Hematopoietic multipotent progenitor cell (in vitro differentiated cells): ENCODE measurements at places on chromosomes 7 and 10. TPM values are rescaled to one million over a fixed set of nuclear protein-coding genes. Genes with fewer than 3 reads are reported as not detected.

Gene IGFBP1
- under 0.01 TPM for total RNA-seq

- no peak for DNase-seq
These were observed 95.8 kb upstream of the COL1A2 start for GRCh38 chr7:94298943-94299342.

DNA sequence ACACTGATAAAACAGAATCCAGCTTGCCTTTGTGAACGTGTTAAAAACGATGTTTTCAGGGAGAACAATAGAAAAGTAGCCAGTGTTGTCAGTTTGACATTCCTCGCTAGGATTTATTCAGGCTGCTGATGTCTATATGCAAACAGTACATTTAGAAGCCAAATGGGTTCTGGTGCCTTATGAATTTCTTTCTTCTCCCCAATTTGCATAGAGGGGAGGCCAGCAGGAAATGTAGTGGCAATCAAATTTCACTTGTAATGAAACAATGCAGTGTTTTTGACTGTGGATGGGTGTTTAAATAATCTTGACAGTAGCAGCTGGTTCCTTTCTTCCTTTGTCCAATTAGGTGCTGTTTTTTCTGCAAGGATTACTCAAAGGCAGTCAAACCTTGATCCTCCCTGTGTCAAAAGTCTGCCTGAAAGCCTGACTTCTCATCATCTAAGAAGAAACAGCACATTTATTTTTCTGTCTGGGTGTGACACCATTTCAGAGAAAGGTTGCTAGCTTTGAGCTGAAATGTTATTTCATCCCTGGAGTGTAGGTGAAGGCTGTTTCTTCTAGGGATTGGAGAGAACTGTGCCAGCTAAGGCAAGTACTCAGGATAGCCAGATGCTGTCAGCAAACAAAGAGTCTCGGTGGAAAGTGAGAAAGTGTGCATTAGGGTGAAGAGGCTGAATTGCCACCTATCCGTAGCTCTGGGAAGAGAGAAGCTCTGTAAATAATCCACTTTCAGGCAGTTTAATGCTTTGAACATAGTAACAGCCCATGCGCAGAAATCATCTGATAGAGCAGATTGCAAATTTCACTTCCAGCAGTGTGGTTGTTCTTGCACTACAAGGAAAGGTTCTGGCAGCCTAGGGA lies 36.6 kb upstream of the ZNRF2 start:
- DNase-seq: no peak

DNA sequence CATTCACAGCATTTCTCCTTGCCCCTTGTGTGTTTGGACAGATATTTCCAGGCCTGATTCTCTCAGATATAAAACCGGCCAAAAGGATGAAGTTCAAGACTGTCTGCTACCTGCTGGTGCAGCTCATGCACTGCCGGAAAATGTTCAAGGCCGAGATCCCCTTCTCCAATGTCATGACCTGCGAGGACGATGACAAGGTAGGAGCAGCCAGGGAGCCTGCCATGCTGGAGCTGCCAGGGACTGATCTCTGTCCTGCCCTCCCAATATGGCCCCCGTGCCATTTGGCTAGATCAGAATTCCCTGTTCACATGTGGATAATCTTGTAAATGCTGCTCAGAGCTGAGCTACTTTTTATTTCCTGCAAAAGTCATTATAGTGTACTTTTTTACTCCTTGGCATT lies 87.8 kb downstream of the ADCY1 start:
- no peak for DNase-seq

Gene NPY4R
- under 0.01 TPM for total RNA-seq

Gene TDRD1
- total RNA-seq: 0.27 TPM

Gene CUZD1
- 0.54 TPM for total RNA-seq

Gene PTF1A
- total RNA-seq: not detected

Gene HECW1
- not detected for total RNA-seq

DNA sequence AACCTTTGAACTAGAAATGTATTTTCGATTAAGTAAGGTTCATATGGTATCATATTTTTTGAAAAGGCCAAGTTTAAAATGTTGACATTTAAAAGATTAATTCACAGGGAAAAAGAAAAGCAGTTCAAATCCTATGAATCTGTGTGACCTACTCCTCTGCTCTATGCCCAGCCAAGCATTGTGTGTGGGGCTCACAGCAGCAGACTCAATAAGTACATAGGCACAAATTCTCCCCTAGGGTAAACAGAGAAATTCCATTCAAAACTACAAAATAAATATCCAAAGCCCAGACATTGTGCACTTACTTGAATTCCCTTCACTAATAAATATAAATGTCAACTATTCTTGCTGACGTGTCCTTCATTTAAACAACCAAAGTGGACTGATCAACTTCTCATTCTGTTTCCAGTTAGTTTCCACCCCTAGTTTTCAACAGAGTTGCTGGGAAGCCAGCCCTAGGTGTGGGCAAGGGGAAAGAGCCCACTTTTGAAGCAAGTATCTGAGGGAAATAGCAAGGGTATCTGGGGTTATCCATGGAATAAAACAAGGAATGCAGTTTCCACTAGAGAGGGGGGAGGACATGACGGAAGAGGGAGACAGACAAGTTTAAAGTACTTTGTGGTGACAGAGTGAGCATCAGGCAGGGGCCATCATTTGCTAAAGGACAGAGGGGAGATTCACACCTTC lies 533.3 kb downstream of the SORCS1 start:
- no peak for DNase-seq

GRCh38 chr10:11434324-11434723 lies 177.1 kb downstream of the USP6NL start:
- DNase-seq: no peak

DNA sequence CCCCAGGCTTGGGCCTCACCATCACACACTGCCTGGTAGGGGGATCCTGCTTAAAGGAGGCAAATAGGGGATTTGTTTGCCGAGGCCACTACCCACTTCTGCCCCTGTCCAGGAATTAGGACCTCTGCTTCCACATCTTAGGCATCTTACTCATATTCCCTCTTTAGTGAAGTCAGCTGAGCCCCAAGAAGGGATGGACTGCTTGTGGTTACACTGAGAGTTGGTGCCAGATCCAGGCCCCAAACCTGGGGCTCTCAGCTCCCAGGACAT lies 1.6 kb upstream of the GPRIN2 start:
- no peak for DNase-seq

DNA sequence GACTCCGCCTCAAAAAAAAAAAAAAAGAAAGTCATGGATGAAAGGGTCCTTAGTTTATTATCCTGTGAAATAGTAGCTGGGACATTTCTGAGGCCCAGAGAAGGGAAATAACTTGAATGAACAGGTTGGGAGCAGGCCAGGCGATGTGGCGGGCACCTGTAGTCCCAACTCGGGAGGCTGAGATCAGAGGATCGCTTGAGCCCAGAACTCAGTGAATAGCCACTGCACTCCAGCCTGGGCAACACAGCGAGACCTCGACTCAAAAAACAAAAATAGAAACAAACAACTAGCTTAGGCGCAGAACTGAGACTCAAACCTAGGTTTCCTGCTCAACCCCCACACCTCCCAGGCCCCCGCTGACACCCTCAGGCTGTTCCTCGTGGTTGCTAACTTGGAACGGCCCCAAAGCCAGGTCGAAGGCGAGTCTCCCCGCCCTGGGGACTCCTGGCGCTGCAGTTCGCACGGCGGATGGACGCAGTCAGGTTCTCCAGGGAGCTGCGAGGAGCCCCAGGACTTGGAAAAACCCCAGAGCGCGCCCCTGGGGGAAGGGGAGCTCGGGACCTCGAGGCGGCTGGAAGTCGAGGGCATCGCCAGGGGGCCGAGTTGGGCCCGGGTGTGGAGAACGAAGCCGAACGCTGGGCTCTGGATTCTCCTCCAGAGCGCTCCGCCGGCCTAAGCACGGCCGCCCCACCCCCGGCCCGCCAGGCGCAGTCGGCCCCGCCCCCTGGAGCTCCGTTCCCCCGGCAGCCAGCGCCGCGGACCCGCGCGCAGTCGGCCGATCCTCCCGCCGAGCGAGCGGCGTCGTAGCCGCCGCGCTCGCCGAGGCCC lies at the start of gene STOX1:
TSS of gene STOX1 (plus strand) at position 768 of the 828 bp plus-strand sequence. CDS start 93 bp downstream, outside the sequence.
- peak; percentile 75 for DNase-seq

DNA sequence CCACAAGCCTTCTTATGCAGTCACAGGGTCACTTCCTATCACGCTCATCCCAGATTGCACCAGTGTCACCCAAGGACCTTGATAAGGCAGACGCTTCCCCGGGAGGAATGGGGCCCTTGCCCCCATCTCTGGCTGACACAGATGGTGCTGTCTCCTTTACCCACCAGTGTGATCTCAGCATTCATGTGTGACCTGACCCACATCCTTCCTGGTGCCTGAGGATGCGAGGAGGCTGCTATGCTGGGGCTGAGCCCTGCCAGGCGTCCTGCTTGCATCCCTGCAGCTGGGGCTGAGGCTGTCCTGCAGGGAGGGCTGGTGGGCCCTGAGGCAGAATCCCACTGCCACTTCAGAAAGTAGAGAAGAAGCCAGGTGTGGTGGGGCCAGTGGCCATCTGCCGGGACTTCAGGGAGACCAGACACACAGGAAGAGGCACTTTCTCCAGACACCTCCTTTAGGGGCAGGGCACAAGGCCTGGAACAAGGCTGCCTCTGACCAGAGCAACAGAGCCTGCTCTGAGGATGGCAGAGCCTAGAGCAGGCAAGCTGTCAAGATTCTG lies 35.3 kb downstream of the RASGEF1A start:
- DNase-seq: no peak

- DNase-seq: peak; percentile 59
These were observed 95.7 kb upstream of the PALS2 start for GRCh38 chr7:24477398-24478136.

Gene LIPN
- not detected for total RNA-seq

- no peak for DNase-seq
These were observed 324.7 kb downstream of the CXCL12 start for GRCh38 chr10:44060221-44060620.

DNA sequence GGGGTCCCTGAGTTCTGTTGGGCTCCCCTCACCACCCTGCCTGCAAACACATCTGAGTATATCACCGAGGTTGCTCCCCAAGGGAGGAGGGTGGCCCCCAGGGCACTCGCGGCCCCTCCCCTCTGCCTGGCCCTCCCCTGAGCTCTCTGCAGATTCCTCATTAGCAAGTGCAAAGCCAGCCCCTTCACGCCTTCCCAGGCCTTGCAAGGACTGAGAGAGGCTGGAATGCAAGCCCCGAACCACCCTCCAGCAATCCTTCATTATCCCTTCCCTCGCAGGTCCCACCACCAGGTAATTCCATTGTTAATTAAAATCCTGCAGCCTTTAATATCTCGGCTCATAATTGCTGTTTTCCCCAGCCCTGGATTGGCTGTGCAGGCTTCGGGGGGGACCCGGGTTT lies 35.3 kb upstream of the MYL10 start:
- DNase-seq: no peak
